ENCODE measurements at places on chromosomes 12 and 14. TPM values are rescaled to one million over a fixed set of nuclear protein-coding genes. Genes with fewer than 3 reads are reported as not detected.

POTEM gene
- total RNA-seq, result not detected

KRT71 gene
- total RNA-seq, result not detected

RND1 gene
- not detected for total RNA-seq

MAGOHB gene
- 10.3 TPM for total RNA-seq

TFCP2 gene
- 14.7 TPM for total RNA-seq

OLR1 gene
- not detected for total RNA-seq

TC2N gene
- 48.2 TPM for total RNA-seq

FAM222A gene
- total RNA-seq, result 3.3 TPM

SIX4 gene
- total RNA-seq, result 2.1 TPM

RFLNA gene
- not detected for total RNA-seq

SDSL gene
- 1.9 TPM for total RNA-seq

AHSA1 gene
- total RNA-seq, result 120 TPM

GAS2L3 gene
- 1.6 TPM for total RNA-seq

MARCHF9 gene
- total RNA-seq, result 7.9 TPM

IRF9 gene
- 54.6 TPM for total RNA-seq

SIX6 gene
- total RNA-seq, result not detected

CRACR2A gene
- total RNA-seq, result 2.0 TPM

SOX5 gene
- 10.4 TPM for total RNA-seq

C12orf43 gene
- 14.1 TPM for total RNA-seq

PTPRQ gene
- 0.83 TPM for total RNA-seq

MYRFL gene
- total RNA-seq, result not detected

ARMH4 gene
- 1.2 TPM for total RNA-seq

PGAM5 gene
- total RNA-seq, result 23.9 TPM

TBC1D30 gene
- 0.36 TPM for total RNA-seq

NTF3 gene
- 0.95 TPM for total RNA-seq

ENDOU gene
- 1.6 TPM for total RNA-seq
